Hematopoietic multipotent progenitor cell (in vitro differentiated cells): ENCODE measurements at places on chromosomes 16 and 17.

GRCh38 chr17:53971361-53971760, 148.6 kb downstream of the KIF2B start:
- no peak for DNase-seq

- DNase-seq, result no peak
These were observed 308.9 kb upstream of the DYNLRB2 start for GRCh38 chr16:80231888-80232287.

- DNase-seq, result peak; percentile 61
These were observed 1.5 kb downstream of the ATPAF2 start for GRCh38 chr17:18037486-18037885.

- peak; percentile 92 for DNase-seq
These were observed at the start of gene NUP85 for GRCh38 chr17:75205037-75205792. NUP85 (plus strand) TSS chr17:75205679; CDS start chr17:75205762, 83 bp downstream.

GRCh38 chr16:10992112-10992511, 47.7 kb downstream of the CLEC16A start:
- DNase-seq, result no peak

- DNase-seq, result no peak
These were observed 20.0 kb downstream of the ADAMTS18 start for GRCh38 chr16:77414752-77415231.

DNA sequence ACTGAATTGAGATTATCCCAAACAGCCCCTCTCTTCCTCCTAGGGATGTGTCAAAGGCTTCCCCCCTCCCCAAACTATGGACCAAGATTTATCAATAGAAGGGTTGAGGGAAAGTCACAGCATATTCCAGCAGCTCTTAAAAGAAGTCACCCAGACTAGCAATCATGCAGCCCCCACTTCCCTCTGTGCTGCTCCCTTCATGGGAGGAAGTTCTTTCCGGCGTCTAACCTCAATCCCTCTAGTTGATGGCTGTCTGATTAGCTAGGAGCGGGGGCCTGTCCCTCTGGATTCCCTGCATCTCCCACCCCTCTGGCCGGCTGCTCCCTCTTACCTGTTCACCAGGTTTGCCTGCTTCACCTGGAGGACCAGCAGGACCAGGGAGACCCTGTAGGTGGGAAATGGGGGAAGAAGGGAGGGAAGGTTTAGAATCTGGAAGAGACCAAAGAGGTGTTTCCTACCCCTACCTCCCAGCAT, 9.2 kb downstream of the COL1A1 start:
- no peak for DNase-seq

GRCh38 chr17:1560101-1560857, 2.3 kb downstream of the PITPNA start:
- no peak for DNase-seq

- no peak for DNase-seq
These were observed 59.2 kb downstream of the CDK5R1 start for GRCh38 chr17:32546031-32546444.

- no peak for DNase-seq
These were observed 1.4 kb downstream of the MVP start for GRCh38 chr16:29821643-29822115.

DNA sequence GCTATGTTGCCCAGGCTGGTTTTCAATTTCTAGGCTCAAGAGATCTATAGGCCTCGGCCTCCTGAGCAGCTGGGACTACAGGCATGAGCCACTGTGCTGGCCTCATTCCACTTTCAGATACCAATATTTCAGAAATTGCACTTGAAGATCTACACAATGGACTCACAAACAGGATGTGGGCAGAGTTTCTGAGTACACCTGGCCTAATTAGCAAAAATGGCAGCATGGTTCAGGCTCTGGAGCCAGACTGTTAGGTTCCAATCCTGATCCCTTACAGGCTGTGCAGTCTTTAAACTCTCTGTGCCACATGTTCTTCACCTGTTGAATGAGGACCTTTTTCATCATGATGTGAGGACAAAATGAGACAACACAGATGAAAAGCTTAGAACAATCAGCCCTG, 32.2 kb downstream of the RNF157 start:
- no peak for DNase-seq
